ENCODE measurements at places on chromosomes 3 and 15.

- H3K27ac ChIP-seq: no peak overlapping the region
- no peak overlapping the region for H3K4me3 ChIP-seq
- H3K4me1 ChIP-seq: no peaks in the 10 kb centered on the region
- H3K27me3 ChIP-seq: peaks cover 3% of the 10 kb centered on the region
- no peaks in the 10 kb centered on the region for H3K36me3 ChIP-seq
- no peak for DNase-seq
Measured at GRCh38 chr15:48584090-48584811, 61.3 kb downstream of the FBN1 start.

- H3K27me3 ChIP-seq: no peaks in the 10 kb centered on the region
- no peak overlapping the region for H3K4me3 ChIP-seq
- no peak for DNase-seq
- H3K4me1 ChIP-seq: no peaks in the 10 kb centered on the region
- H3K36me3 ChIP-seq: no peaks in the 10 kb centered on the region
Measured at GRCh38 chr15:80742081-80742480, 37.1 kb upstream of the CEMIP start.

DNA sequence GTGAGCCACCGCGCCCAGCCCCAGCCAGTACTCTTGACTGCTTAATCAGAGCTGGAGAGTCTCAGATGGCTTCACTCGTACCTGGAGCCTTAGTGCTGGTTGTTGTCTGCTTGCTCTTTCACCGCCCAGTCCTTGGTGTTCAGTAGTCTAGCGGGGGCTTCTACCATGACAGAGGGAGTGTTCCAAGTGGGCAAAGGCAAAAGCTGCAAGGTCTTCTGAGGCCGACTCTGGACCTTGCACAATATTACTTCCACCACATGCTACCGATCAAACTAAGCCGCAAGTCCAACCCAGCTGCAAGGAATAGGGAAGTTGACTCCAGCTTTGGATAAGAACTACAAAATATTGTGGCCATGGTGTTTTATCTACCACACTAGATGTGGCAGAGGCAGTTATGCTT lies 6.6 kb downstream of the PARL start:
- H3K4me1 ChIP-seq: peaks cover 21% of the 10 kb centered on the region
- no peak for DNase-seq
- peaks cover 8% of the 10 kb centered on the region for H3K36me3 ChIP-seq
- no peak overlapping the region for H3K4me3 ChIP-seq

GRCh38 chr3:67016522-67017080 lies 18.5 kb downstream of the KBTBD8 start:
- H3K4me1 ChIP-seq: peaks cover 16% of the 10 kb centered on the region
- no peak overlapping the region for H3K27ac ChIP-seq
- no peak overlapping the region for H3K4me3 ChIP-seq
- DNase-seq: no peak
- peaks cover 9% of the 10 kb centered on the region for H3K36me3 ChIP-seq

DNA sequence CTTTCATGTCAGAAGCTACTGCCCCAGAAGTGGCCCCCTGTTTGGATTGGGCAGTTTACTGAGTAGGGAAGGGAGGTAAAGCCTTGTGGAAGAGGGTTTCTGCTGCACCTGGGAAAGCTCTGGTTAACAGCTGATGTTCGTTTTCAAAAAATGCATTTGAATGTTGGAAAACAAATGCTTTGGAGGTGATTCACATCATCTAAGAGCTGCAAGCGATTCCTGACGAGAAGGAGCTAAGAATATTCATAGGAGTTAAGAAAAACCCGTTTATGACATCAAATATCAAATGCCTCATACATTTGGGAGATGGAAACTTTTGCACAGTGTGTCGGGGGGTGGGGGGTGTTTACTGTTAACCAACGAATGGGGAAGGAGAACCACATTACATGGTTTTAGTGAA lies 183.8 kb upstream of the NR2F2 start:
- no peaks in the 10 kb centered on the region for H3K27me3 ChIP-seq
- no peak overlapping the region for H3K27ac ChIP-seq
- no peak for DNase-seq
- H3K4me1 ChIP-seq: no peaks in the 10 kb centered on the region
- no peaks in the 10 kb centered on the region for H3K36me3 ChIP-seq

DNA sequence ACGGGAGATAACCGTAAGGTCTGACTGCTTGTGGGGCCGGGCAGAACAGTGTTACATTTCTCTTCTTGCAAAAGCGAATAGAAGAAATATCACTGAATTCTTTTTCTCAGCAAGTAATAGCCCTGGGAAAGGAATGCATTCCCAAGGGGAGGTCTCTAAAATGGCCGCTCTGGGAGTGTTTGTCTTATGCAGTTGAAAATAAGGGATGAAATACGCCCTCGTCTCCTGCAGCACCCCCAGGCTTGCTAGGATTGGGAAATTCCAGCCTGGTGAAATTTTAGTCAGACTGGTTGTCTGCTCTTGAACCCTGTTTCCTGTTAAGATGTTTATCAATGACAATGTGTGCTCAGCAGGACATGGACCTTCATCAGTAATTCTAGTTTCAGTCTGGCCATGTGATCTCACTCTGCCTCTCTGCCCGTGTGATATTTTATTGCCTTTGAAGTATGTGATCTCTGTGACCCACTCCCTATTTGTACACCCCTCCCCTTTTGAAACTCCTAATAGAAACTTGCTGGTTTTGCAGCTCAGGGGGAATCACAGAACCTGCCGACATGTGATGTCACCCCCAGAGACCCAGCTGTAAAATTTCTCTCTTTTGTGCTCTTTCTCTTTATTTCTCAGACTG lies 715.6 kb downstream of the ROBO1 start:
- no peaks in the 10 kb centered on the region for H3K27me3 ChIP-seq
- no peaks in the 10 kb centered on the region for H3K4me1 ChIP-seq
- H3K36me3 ChIP-seq: no peaks in the 10 kb centered on the region
- no peak overlapping the region for H3K4me3 ChIP-seq
- no peak overlapping the region for H3K27ac ChIP-seq
- no peak for DNase-seq

DNA sequence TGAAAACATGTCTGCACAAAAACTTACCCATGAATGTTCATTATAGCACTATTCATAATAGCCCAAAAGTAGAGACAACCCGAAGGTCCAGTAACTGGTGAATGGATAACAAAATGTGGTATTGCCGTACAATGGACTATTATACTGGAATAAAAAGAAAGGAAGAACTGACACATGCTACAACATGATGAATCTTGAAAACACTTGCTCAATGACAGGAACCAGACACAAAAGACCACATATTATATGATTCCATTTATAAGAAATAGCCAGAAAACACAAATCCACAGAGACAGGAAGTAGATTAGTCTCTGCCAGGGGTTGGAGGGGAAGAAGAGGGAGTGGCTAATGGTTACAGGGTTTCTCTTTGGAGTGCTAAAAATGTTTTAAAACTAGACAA lies 18.3 kb downstream of the SHC4 start:
- H3K4me1 ChIP-seq: peaks cover 2% of the 10 kb centered on the region
- no peak for DNase-seq
- H3K27ac ChIP-seq: no peak overlapping the region
- H3K36me3 ChIP-seq: no peaks in the 10 kb centered on the region

DNA sequence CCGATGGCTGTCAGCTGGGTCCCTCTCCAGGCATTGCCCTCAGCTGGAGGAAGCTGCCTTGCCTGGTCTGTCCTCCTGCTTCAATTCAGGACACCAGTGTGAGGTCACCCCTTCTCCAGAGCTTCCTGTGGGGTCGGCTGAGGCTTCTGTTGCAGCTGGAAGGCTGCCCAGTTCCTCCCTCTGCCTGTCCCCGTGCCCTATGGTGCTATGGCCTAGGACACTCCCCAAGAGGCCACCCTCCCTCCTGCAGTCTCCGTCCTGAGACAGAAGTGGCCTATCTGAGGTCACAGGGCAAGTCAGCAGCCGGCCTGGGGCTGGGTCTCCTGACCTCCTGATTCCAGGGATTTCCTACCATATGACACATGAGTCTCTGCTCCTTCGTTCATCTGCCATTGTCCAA lies 57.9 kb downstream of the RASGRF1 start:
- H3K36me3 ChIP-seq: no peaks in the 10 kb centered on the region
- DNase-seq: no peak
- no peak overlapping the region for H3K4me3 ChIP-seq
- H3K27me3 ChIP-seq: peaks cover 41% of the 10 kb centered on the region
- H3K27ac ChIP-seq: no peak overlapping the region

GRCh38 chr3:61172684-61173083 lies 78.6 kb downstream of the FHIT start:
- no peaks in the 10 kb centered on the region for H3K4me1 ChIP-seq
- no peak overlapping the region for H3K4me3 ChIP-seq
- no peaks in the 10 kb centered on the region for H3K36me3 ChIP-seq
- H3K27ac ChIP-seq: no peak overlapping the region
- no peak for DNase-seq

DNA sequence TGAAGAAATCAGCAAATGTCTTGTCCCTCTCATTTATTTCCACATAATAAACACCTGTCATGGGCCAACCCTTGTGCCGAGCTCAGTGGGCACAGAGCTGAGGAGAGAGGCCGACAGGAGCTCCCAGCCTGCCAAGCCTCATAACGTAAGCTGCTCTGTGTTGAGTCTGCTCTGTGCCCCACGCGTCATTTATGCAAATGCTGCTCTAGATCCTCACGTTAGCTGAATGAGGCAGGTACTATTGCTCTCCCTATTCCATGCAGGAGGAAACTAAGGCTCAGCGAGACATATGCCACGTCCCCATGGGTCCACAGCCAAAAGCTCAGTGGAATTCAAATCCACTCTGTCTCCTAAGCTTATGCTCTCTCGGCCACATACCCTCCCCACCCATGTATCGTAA lies 41.5 kb downstream of the EFCAB12 start:
- no peak overlapping the region for H3K27ac ChIP-seq
- DNase-seq: no peak
- H3K4me3 ChIP-seq: no peak overlapping the region
- H3K36me3 ChIP-seq: peaks cover 23% of the 10 kb centered on the region

- peaks cover 11% of the 10 kb centered on the region for H3K27me3 ChIP-seq
- no peaks in the 10 kb centered on the region for H3K4me1 ChIP-seq
- DNase-seq: no peak
- no peak overlapping the region for H3K4me3 ChIP-seq
- H3K36me3 ChIP-seq: no peaks in the 10 kb centered on the region
- no peak overlapping the region for H3K27ac ChIP-seq
Measured at GRCh38 chr15:79608066-79608864, 176.1 kb downstream of the MINAR1 start.

DNA sequence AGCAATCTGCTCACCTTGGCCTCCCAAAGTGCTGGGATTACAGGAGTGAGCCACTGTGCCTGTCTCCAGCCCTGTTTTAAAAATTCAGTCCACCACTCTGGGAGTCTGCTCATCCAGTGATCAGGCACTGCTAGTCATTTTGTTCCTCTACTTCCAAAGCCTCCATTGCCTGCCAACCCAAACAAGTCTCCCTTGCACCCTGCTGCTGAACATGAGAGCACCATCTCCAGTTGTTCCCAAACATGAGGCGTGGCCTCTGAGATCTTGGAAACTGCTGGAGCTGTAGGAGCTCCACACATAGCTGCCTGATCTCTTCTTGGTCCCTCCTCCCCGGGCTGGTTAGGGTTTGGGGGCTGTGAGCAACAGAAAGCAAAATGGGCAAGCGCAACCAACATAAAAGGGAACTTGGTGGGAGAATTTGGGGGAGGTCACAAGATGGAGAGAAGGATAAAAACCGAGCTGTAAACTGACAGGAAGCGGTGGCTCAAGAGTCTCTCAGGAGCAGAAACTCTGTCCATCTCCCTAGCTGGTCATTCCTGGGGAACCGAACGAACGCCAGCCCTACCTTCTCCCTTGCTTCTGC lies 49.6 kb upstream of the TLE3 start:
- no peaks in the 10 kb centered on the region for H3K4me1 ChIP-seq
- H3K4me3 ChIP-seq: no peak overlapping the region
- DNase-seq: no peak
- peaks cover 58% of the 10 kb centered on the region for H3K27me3 ChIP-seq

- peaks cover 17% of the 10 kb centered on the region for H3K27me3 ChIP-seq
- H3K4me1 ChIP-seq: no peaks in the 10 kb centered on the region
- H3K4me3 ChIP-seq: no peak overlapping the region
- DNase-seq: no peak
Measured at GRCh38 chr15:63091679-63092446, 29.8 kb upstream of the LACTB start.

GRCh38 chr3:38823722-38824121 lies 7.7 kb upstream of the SCN10A start:
- no peak overlapping the region for H3K27ac ChIP-seq
- no peaks in the 10 kb centered on the region for H3K4me1 ChIP-seq
- no peak overlapping the region for H3K4me3 ChIP-seq
- DNase-seq: no peak

GRCh38 chr3:156396851-156397250 lies 158.1 kb downstream of the SSR3 start:
- DNase-seq: no peak
- no peak overlapping the region for H3K27ac ChIP-seq
- no peak overlapping the region for H3K4me3 ChIP-seq
- H3K27me3 ChIP-seq: peaks cover 7% of the 10 kb centered on the region

GRCh38 chr15:51672155-51672687 lies 9.1 kb upstream of the SCG3 start:
- peaks cover 32% of the 10 kb centered on the region for H3K27me3 ChIP-seq
- H3K27ac ChIP-seq: no peak overlapping the region
- no peak overlapping the region for H3K4me3 ChIP-seq
- H3K4me1 ChIP-seq: no peaks in the 10 kb centered on the region
- DNase-seq: no peak
- no peaks in the 10 kb centered on the region for H3K36me3 ChIP-seq

DNA sequence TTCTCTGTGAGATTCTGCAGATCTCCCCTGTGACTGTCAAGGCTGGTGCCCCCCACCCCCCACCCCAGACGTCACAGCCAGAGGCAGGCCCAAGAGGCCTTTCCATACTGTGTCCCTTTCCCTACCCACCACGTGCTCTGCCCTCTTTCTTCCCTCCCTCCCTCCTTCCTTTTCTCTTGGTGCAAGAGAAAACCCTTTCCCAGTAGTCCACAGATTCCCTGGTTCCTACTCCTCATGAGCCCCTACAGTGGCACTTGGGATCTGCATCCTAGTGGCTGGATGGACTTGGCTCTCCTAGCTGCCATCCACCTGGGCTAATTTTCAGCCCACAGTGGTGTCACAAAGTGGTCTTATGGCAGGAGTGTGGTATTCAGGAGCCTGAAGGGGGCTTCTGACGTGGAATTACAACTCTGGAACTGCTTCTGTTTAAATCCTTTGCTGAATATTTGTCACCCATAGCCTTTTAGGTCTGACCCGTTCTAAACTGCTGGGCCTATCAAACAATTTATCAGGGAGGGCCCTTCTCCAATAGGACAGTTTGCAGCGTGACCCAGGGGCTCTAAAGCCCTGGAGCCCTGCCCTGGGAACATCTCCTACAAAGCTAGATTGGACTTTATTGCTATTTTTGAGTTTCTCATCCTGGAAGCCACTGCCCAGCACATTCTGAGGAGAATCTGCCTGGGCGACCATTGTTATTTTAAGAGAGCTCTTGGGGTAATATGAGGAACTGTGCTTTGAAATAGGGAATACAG lies 35.3 kb downstream of the KLF13 start:
- H3K27me3 ChIP-seq: no peaks in the 10 kb centered on the region
- peaks cover 100% of the 10 kb centered on the region for H3K4me1 ChIP-seq
- DNase-seq: no peak
- H3K27ac ChIP-seq: peak overlapping the region; percentile 97
- peak overlapping the region; percentile 66 for H3K4me3 ChIP-seq
